ENCODE measurements at places on chromosomes 3 and 15. TPM values are rescaled to one million over a fixed set of nuclear protein-coding genes. Genes with fewer than 3 reads are reported as not detected.

DNA sequence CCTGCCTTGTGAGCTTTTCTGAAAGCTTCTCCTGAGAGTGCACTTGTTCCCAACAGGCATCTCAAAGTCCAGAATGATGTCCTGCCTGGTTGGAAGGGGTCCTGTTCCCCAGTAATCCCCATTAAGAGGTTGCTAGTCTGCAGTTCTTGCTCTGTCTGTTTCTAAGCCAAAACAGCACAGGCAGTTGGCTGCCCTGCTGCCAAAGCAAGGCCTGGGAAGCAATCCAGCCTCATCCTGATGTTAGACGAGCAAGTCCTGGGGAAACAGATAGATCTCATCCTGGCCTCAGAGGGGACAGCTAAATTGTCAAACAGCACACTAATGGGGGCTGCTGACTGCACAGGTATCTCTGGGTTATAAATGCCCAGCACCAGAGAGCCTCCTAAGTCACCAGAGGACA lies 198.0 kb downstream of the EPHB1 start:
- H3K4me1 ChIP-seq, result no peaks in the 10 kb centered on the region
- no peaks in the 10 kb centered on the region for H3K27me3 ChIP-seq
- no peaks in the 10 kb centered on the region for H3K36me3 ChIP-seq
- H3K27ac ChIP-seq, result no peak overlapping the region

DNA sequence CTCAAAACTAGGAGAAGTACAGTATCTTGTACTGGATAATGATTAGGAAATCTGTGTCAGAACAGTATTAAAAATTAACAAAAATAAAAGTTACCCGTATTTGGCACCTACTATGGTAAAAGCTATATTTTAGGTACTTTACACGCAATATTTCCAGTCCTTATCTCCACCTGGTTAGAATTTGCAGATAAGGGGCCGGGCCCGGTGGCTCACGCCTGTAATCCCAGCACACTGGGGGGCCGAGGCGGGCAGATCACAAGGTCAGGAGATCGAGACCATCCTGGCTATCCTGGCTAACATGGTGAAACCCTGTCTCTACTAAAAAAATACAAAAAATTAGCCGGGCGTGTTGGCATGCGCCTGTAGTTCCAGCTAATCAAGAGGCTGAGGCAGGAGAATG lies 28.4 kb downstream of the MKRN2OS start:
- no peak for DNase-seq
- no peak overlapping the region for H3K27ac ChIP-seq
- peaks cover 15% of the 10 kb centered on the region for H3K4me1 ChIP-seq
- H3K27me3 ChIP-seq, result no peaks in the 10 kb centered on the region

- H3K4me3 ChIP-seq, result no peak overlapping the region
- no peaks in the 10 kb centered on the region for H3K4me1 ChIP-seq
- no peaks in the 10 kb centered on the region for H3K27me3 ChIP-seq
- H3K27ac ChIP-seq, result no peak overlapping the region
- no peak for DNase-seq
Observed at GRCh38 chr3:82938821-82939328, 1177.4 kb upstream of the GBE1 start.

- H3K36me3 ChIP-seq, result no peaks in the 10 kb centered on the region
- H3K4me1 ChIP-seq, result peaks cover 10% of the 10 kb centered on the region
- H3K4me3 ChIP-seq, result peak overlapping the region; percentile 36
- H3K27me3 ChIP-seq, result no peaks in the 10 kb centered on the region
- DNase-seq, result peak; percentile 21
- H3K27ac ChIP-seq, result peak overlapping the region; percentile 14
Observed at GRCh38 chr15:87477737-87478686, 778.5 kb downstream of the NTRK3 start.

DNA sequence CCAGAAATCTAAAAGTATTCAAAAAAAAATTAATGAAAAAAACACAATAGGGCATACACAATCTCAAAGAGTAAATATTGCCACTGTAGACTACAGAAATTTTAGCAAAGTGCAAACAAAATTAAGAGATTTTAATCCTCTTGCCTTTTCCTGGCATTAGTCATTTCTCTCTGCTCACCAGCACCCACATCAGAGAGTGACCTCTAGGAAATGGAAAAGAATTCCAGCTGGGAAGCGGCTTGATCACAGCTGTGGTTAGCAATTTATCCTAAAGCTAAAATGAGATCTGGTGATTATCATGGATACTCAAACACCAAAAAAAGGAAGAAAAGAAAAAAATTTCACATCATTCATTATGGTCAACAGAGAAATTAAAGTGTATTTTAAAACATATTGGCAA lies 7.5 kb downstream of the CSNK1G1 start:
- no peaks in the 10 kb centered on the region for H3K36me3 ChIP-seq
- H3K4me1 ChIP-seq, result no peaks in the 10 kb centered on the region
- no peak overlapping the region for H3K27ac ChIP-seq
- H3K27me3 ChIP-seq, result no peaks in the 10 kb centered on the region
- H3K4me3 ChIP-seq, result no peak overlapping the region
- DNase-seq, result no peak

DNA sequence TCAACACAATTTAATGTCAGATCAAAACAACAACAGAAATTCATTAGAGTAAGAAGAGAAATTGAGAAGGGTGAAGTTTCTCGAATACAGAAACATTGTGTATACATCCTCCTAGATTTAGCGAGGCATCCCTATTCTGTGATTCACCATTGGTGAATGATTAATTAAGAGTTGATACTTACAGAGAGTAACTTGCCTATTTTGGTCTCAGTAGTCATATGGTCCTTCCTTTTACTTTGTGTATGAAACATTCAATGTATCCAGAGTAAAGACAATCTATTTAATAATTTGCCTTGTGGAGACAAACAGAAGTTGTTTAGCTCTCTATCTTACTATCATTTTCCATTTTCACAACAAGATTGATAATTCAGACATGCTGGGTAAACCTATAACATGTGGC lies 432.0 kb downstream of the ZPLD1 start:
- DNase-seq, result no peak
- no peak overlapping the region for H3K27ac ChIP-seq
- no peaks in the 10 kb centered on the region for H3K27me3 ChIP-seq
- H3K4me3 ChIP-seq, result no peak overlapping the region

DNA sequence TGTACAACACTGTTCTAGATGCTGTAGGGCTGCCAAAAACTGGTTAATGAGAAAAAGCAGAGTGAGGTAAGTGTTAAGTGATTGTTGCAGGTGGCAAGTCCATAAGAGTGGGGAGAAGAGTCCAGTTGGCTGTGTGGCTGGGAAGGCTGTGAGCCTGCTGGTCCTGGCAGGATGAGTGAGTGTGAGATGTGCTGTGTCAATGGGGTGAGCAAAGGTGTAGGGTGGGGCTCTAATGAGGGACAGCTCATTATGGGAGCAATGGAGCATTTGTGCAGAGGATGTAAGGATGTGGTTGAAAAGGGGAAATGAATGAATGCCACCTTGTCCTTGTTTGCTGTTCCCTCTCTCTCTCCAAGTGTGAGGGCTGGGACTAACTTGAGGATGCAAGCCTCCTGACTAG lies 145.3 kb upstream of the ROPN1 start:
- no peak overlapping the region for H3K27ac ChIP-seq
- no peaks in the 10 kb centered on the region for H3K36me3 ChIP-seq
- no peak overlapping the region for H3K4me3 ChIP-seq
- DNase-seq, result no peak
- peaks cover 84% of the 10 kb centered on the region for H3K4me1 ChIP-seq

DNA sequence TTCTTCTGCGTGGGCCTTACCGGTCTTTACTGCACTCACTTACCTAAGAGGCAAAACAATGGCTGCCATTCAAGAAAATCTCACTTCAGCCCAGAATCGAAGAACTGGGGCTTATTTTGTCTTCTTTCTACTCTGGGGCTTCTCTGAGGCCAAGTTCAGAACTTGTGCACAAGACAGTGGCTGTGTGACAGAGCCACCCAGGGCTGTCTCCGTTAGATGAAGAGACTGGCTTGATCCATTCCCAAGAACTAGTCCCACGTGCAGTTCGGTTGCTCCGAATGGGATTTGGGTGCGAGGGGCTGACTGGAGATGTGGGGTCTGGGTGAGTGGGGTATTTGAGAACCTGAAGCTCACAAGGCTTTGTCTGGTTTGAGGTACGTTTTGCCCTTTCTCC lies 795 bp upstream of the TCF12 start:
- peaks cover 57% of the 10 kb centered on the region for H3K4me1 ChIP-seq
- no peaks in the 10 kb centered on the region for H3K27me3 ChIP-seq
- peak overlapping the region; percentile 92 for H3K27ac ChIP-seq
- peak overlapping the region; percentile 89 for H3K4me3 ChIP-seq

- H3K4me1 ChIP-seq, result no peaks in the 10 kb centered on the region
- DNase-seq, result no peak
- no peak overlapping the region for H3K27ac ChIP-seq
- H3K4me3 ChIP-seq, result no peak overlapping the region
Observed at GRCh38 chr3:191296041-191296541, 33.1 kb upstream of the CCDC50 start.

- H3K4me3 ChIP-seq, result no peak overlapping the region
- H3K27ac ChIP-seq, result no peak overlapping the region
- H3K27me3 ChIP-seq, result no peaks in the 10 kb centered on the region
Observed at GRCh38 chr3:138441742-138442141, 7.3 kb downstream of the ESYT3 start.

DNA sequence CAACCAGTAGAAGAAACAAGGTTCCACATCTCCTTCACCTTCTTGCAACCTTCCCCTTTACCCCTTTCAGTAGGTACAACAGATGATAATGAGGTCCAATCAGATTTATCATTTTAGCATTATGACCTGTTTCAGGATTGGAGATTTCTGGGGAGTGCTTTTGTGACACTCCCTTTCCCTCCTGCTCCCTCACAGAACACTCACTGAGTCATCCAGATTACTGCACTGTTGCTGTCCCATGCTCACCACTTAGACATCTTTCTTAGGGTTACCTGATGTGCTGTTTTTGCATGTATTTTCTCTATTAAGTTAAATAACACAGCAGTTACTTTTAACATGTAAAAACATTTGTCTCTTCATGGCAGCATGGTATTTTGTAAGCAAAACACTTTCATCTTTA lies 118.5 kb downstream of the MFSD1 start:
- no peaks in the 10 kb centered on the region for H3K27me3 ChIP-seq
- no peak overlapping the region for H3K4me3 ChIP-seq
- DNase-seq, result no peak
- H3K27ac ChIP-seq, result no peak overlapping the region

DNA sequence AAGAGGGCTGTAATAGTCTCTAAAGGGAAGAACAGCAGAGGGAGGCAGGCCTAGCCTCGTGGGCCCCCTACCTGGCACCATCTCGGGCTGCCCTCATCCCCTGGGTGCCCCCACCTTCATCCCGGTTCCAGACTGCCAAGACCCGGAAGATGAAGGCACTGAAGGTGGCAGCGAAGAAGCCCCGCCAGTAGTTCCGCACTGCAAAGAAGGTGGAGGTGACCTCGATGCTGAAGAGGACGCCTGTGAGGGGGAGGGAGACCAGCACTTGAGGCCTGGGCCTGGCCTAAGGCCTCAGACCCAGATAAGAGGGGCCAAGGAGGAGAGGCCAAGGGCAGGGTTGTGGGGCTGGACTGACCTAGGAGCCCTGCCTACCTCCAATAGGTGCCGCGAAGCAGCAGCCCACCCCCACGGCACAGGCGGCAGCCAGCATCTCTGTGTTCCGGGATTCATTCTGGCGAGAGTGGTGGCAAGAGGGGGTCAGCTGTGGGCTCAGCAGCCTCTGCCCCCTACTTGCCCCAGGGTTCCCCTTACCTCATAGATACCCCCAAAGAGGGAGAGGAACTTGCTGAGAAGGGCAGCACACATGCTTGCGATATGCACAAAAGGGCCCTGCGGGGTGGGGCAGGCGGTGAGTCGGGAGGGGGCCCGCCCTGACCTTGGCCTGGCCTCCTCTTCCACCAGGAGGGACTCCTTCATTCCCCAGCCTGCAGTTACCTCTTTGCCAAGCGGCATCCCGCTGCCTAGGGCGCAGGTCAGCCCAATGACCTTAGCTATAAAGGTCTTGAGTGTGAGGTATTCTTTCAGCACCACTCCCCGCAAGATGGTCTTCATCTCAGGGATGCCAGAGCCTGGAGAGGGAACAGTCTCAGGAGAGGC lies 3.9 kb downstream of the CLCN2 start:
- H3K27me3 ChIP-seq, result no peaks in the 10 kb centered on the region
- no peak overlapping the region for H3K4me3 ChIP-seq
- no peak overlapping the region for H3K27ac ChIP-seq
- H3K36me3 ChIP-seq, result peaks cover 11% of the 10 kb centered on the region
- DNase-seq, result no peak

DNA sequence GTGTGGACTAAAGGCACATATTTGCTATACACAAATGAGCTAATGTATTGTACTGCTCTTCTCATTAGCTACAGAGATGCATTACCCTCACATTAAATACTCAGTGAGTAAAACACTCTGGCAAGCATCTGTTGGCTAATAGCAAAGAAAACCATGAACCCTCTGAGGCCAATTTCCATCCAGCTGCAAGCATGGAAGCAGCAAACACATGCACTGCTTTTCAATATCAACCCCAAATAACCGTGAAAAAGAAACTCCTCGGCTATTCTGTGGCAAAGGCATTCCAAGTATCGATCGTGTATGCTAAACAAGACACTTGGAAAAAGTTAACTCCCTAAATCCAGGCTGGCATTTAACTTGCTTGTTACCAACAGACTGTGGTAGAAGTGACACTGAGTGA lies 67.0 kb downstream of the PEAK1 start:
- no peak overlapping the region for H3K4me3 ChIP-seq
- no peak overlapping the region for H3K27ac ChIP-seq
- DNase-seq, result no peak
- H3K27me3 ChIP-seq, result no peaks in the 10 kb centered on the region
- H3K4me1 ChIP-seq, result no peaks in the 10 kb centered on the region

DNA sequence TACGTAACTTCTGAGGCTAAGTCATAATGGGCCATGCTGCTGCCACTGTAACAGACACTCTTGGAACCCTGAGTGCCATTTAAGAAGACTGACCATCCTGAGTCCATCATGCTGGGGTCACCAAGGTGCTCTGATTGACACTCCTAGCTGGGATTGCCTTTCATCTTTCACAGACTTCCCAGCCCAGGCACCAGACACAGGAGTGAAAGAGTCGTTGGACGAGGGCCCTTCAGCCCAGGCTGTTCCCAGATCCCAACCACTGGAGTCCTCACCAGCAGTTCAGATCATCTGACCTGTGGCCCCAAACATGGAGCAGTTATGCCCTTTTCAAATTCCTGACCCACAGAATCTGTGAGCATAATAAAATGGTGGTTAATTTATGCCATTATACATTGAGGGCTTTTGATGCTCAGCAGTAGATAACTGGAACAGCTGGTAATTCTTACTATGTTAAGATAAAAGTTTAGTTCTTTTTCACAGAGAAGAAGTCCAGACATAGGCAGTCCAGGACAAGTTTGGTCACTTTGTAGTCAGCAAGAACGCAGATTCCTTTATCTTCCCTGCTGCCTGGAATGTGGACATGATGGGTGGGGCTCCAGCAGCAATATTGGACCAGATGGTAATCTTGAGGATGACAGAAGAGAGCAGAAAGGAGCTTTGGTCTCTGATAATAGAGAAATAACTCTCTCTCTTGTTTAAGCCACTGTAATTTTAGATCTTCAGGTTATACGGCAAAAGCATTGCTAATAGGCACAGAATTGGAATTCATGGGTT lies 7.3 kb upstream of the EHD4 start:
- no peak overlapping the region for H3K4me3 ChIP-seq
- DNase-seq, result no peak
- no peak overlapping the region for H3K27ac ChIP-seq
- no peaks in the 10 kb centered on the region for H3K36me3 ChIP-seq
- H3K4me1 ChIP-seq, result peaks cover 8% of the 10 kb centered on the region

GRCh38 chr3:105930733-105931132 lies 61.9 kb upstream of the CBLB start:
- H3K27me3 ChIP-seq, result no peaks in the 10 kb centered on the region
- H3K36me3 ChIP-seq, result no peaks in the 10 kb centered on the region
- H3K4me1 ChIP-seq, result no peaks in the 10 kb centered on the region
- H3K4me3 ChIP-seq, result no peak overlapping the region

PLA2G4D gene
- not detected for total RNA-seq

NR1I2 gene
- total RNA-seq, result not detected

GOLGA6B gene
- total RNA-seq, result not detected

DHFR2 gene
- 8.0 TPM for total RNA-seq

CAND2 gene
- total RNA-seq, result 44.6 TPM

SCAANT1 gene
- not detected for total RNA-seq

All from thoracic aorta (tissue), 2 donors.